ENCODE measurements at places on chromosomes 12 and 14.

DNA sequence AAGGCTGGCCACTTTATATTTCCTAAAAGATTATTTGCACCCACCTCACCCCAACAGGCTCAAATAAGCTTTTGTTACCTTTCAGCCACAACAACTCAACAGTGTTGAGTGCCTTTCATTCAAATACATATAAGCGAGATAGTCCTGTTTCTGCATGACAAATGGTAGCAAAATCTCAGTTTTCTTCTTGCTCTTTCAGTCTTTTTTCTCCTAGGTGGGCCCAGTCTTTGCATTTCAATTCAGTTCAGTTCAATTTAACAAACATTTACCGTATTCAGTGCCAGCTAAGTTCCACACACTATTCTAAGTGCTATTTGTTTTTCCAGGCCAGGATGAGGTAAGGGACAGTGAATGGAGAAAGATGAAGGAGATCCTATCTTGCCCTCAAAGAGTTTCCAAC lies 25.9 kb upstream of the BMP4 start:
- DNase-seq: no peak

DNA sequence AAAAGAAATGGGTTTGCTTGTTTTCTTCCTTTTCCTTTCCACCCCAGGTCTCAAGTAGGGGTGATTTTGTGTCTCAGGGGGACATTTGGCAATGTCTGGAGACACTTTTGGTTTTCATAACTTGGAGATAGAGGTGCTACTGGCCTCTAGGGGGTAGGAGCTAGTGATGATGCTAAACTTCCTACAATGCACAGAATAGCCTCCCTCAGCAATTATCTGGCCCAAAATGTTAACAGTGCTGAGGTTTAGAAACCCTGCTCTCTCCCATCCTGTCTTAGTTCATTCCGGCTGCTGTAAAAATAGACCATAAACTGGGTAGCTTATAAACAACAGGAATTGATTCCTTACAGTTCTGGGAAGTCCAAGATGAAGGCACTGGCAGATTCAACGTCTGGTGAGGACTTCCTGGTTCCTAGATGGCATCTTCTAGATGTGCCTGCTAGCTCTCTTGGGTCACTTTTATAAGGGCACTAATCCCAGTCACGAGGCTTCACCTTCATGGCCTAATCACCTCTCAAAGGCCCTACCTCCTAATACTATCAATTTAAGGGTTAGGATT lies 7.4 kb upstream of the GAS2L3 start:
- DNase-seq: no peak

- DNase-seq: no peak
Measured at GRCh38 chr14:77707355-77707723, 484 bp downstream of the ALKBH1 start.

- DNase-seq: no peak
Measured at GRCh38 chr14:32734261-32734660, 204.4 kb upstream of the NPAS3 start.

- DNase-seq: no peak
Measured at GRCh38 chr14:69673578-69674305, 62.3 kb downstream of the SUSD6 start.

- no peak for DNase-seq
Measured at GRCh38 chr12:24480766-24481449, 468.0 kb downstream of the BCAT1 start.

DNA sequence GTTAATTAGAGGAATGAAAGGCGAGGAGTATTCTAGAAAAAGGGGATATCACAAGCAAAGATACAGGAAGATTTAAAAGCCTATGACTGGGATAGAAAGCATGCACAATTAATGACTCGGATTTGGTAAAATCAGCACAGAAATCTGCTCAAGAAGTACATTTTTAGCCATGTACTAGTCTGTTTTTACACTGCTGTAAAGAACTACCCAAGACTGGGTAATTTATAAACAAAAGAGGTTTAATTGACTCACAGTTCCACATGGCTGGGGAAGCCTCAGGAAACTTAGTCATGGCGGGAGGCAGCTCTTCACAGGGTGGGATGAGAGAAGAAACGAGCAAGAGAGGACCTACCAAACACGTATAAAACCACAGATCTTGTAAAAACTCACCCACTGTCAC lies 716.3 kb upstream of the MDGA2 start:
- no peak for DNase-seq

DNA sequence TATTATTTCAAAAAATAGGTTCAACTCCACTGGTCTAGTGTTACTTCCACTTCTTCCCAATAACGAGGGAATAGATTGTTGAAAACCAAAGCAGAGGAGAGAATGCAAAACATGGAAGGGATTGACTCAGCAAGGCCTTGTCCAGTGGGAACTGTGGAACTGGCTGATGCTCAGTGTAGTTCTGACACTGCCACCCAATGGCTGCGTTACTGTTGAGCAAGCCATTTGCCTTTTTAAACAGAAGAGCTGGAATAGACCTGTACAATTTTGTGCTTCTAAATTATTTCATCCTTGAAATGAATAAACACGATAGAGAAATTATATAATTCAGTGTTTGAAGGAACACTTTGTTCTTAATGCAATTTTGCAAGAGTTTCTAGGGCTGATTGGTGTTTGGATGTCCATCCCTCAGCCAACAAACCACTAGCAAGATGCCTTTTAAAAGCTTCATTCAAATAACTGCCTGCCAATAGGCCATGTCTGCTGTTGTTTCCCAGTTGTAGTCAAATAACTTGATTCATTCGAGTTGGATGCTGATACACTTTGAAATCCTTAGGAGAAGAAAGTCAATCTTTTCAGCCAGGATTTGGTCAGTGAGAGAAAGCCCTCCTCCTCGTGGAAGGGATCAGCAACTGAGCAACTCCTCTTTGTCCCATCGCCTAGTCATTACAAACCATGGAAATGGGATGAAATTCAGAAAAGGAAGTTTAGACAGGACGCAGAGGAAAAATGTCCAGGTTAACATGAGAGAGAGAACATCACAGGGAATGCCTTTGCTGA lies 7.3 kb upstream of the MGP start:
- no peak for DNase-seq

DNA sequence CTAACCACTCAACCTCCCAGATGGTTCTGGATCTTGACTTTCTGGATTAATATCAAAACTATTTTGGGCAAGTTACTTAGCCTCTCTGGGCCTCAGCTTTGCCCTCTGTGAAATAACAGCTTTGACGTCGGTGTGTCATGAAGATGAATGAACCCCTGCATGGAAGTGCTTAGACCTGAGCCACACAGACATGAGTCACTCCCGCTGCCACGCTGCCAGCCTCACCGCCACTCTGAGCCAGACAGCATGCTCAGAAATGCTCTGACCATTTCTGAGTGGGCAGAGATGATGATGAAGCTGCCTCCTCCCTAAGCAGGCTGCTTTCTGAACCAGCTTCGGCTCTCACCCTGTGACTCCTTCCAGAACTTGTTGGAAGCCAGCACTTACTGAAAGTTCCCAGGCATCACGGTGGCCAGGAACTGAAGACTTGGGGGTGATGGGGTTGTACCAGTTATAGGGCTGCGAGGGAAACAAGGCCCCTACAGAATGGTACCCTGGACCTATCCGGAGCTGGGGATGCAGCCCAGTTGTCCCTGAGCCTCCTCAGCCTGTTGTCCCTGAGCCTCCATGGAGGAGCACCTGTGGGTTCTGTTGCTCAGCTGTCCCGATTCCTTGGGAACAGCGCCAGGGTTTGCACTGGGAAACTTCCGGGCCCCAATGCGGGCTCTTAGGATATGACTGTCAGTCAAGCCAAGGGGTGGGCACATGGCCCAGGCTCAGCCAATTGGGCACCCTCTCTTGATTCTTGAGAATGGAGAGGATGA lies 2.0 kb upstream of the CCDC197 start:
- DNase-seq: peak; percentile 47

- no peak for DNase-seq
Measured at GRCh38 chr14:75609116-75609515, 30.7 kb downstream of the FLVCR2 start.

DNA sequence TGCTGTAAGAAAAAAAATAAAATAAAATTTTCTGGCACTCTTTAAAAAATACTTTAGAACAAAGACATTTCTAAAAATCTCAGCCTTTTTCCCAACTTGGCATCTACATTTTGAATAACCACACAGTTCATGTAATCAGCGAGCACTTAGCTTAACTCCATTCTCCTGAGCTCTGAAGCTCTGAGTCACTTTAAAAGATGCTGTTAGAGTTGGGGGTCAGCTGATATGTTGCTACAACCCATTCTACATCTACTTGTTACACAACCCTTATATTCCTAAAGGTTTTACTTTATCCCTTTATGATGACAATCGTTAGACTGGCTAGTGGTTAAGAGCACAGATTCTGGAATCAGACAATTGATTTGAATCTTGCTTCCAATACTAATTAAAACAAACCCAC lies 48.3 kb downstream of the SLC41A2 start:
- DNase-seq: no peak

GRCh38 chr12:25276199-25276937 lies 25.6 kb upstream of the KRAS start:
- DNase-seq: peak; percentile 55

DNA sequence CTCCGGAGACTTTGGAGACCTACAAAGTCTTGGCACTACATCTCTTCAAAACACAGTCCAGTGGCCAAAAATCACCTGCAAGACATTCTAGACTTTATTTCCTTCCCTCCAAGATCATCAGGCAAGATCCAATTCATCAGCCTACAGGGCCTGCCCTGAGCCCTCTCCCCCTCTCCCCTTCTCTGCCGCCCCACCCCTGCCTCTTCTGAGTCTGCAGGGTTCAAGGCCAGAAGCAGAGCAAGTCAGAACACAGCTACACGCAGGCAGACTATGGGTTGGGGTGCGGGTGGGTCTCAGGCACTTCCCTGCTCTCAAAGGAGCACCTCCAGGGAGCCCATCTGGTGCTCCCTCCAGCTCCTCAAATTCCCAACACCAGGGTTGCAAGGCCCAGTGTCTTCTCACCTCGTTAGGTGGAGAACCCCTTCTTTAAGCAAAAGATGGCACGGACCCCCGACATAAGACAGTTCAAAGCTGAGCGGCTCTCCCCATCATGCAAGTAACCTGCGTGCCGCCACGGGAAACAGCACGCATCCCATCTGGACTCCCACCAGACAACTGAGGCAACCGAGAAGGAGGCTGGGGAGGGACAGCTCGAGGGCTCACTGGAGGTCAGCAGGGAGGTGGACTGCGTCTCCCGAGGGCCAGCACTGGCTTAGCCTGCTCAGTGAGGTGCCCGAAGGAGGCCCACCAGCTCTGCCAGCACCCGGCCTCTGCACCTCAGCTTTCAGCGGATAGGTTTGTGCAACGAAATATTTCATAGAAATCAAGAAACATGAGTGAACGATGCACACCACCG lies 5.6 kb upstream of the INF2 start:
- DNase-seq: peak; percentile 2

GRCh38 chr12:131642101-131642540 lies 68.8 kb upstream of the SFSWAP start:
- DNase-seq: no peak

DNA sequence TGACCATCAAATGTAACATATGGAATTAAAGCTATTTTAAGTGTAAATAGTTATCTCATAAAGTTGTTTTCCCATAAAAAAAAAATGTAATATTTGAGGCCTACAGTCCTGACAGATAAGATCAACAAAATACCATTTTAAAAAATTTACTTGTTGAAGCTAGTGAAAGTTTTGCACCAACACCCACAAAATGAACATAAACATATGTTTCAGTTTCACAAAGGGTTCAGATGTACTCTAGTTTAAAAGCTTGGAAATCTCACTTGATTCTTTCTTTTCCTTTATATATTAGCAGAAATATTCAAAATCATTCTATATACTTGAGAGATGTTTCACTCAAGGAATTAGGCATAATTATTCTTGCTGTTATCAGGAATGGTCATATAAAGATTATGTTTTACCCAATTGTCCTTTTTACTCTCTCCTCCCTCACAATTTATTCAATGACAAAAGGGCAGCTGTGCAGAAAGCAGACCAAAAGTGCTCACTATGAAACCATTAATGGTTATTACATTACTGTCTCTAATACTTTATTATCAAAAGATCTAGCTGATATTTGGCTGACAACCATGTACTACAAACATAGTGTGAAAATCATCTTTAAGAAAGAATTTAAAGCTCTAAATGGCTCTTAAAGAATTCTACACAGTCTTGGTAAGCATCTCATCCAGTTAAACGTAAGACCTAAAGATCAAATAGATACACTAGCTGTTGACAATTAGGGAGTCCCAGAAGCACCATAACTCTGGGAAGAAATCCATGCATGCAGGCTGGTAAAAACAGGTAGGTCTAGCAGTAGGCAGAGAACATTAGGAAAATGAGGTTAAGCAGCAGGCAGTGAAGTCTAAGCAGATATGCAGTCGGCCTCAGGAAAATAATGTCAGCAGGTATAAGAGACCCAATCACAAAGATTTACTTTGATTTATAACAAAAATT lies 28.8 kb downstream of the KIF21A start:
- DNase-seq: no peak

GRCh38 chr12:49061157-49061650 lies 610 bp upstream of the KMT2D start:
- DNase-seq: no peak

- DNase-seq: no peak
Measured at GRCh38 chr14:42214981-42215491, 608.4 kb downstream of the LRFN5 start.

- DNase-seq: no peak
Measured at GRCh38 chr14:23561259-23561658, 5.2 kb downstream of the THTPA start.

GRCh38 chr12:110640275-110641025 lies 26.5 kb downstream of the TCTN1 start:
- no peak for DNase-seq

- no peak for DNase-seq
Measured at GRCh38 chr14:91313852-91314251, 69.3 kb upstream of the GPR68 start.

DNA sequence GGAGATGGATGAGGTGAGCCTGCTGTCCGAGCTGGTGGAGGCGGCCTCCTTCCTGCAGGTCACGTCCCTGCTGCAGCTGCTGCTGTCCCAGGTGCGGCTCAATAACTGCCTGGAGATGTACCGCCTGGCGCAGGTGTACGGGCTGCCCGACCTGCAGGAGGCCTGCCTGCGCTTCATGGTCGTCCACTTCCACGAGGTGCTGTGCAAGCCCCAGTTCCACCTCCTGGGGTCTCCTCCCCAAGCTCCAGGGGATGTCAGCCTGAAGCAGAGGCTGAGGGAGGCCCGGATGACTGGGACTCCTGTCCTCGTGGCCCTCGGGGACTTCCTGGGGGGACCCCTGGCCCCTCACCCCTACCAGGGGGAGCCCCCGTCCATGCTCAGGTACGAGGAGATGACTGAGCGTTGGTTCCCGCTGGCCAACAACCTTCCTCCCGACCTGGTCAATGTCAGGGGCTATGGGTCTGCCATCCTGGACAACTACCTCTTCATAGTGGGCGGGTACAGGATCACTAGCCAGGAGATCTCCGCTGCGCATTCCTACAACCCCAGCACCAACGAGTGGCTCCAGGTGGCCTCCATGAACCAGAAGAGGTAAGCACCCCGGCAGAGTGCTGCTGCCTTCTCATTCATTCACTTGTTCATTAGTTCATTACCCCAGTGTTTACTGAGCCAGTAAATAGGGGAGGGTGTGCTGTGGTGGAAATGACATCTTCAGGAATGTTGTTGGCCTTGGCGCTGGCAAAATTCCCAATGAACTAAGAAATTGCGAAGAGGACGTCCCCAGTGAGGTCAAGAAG lies 774 bp upstream of the MANSC4 start:
- DNase-seq: peak; percentile 8

- DNase-seq: no peak
Measured at GRCh38 chr14:61257469-61258057, 23.6 kb downstream of the TMEM30B start.
